Lung (tissue), 17 donors: ENCODE measurements at places on chromosomes 12 and 14. TPM values are rescaled to one million over a fixed set of nuclear protein-coding genes. Genes with fewer than 3 reads are reported as not detected.

The ADCY6 gene
- 33.4 TPM for total RNA-seq

The SLC22A17 gene
- 27.3 TPM for total RNA-seq

GRCh38 chr14:54447231-54447692 is 6.1 kb upstream of the CNIH1 start:
- DNase-seq = peak; percentile 19
- no peaks in the 10 kb centered on the region for H3K36me3 ChIP-seq
- H3K27me3 ChIP-seq = no peaks in the 10 kb centered on the region
- no peaks in the 10 kb centered on the region for H3K4me1 ChIP-seq
- H3K4me3 ChIP-seq = no peak overlapping the region

DNA sequence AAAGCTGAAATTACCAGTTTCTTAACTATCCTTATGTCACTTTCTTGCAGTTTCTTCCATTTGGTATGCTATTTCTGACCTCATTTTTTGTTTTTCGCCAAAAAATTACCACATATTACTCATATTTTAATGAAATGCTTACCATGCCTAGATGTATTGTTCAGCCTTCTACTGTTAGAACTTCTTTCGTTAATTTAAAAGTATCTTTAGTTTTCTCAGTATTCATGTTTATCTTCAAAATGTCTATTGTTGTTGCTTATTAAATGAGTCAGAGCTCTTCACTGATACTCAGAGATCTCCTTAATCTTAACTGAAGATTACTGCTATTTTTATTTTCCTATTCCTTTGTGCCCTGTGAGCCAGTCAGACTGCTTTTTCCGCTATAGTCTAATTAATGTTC is 20.5 kb downstream of the RAP1B start:
- H3K27me3 ChIP-seq = no peaks in the 10 kb centered on the region
- DNase-seq = no peak
- H3K36me3 ChIP-seq = peaks cover 5% of the 10 kb centered on the region
- no peak overlapping the region for H3K4me3 ChIP-seq
- H3K4me1 ChIP-seq = no peaks in the 10 kb centered on the region

- no peaks in the 10 kb centered on the region for H3K36me3 ChIP-seq
- peaks cover 5% of the 10 kb centered on the region for H3K4me1 ChIP-seq
Measured at GRCh38 chr12:56541631-56542030, 20.0 kb downstream of the RBMS2 start.

- no peak for DNase-seq
- no peak overlapping the region for H3K27ac ChIP-seq
- no peaks in the 10 kb centered on the region for H3K4me1 ChIP-seq
- no peaks in the 10 kb centered on the region for H3K27me3 ChIP-seq
- no peak overlapping the region for H3K4me3 ChIP-seq
- H3K36me3 ChIP-seq = no peaks in the 10 kb centered on the region
Measured at GRCh38 chr12:79381248-79382208, 309.2 kb downstream of the PAWR start.

DNA sequence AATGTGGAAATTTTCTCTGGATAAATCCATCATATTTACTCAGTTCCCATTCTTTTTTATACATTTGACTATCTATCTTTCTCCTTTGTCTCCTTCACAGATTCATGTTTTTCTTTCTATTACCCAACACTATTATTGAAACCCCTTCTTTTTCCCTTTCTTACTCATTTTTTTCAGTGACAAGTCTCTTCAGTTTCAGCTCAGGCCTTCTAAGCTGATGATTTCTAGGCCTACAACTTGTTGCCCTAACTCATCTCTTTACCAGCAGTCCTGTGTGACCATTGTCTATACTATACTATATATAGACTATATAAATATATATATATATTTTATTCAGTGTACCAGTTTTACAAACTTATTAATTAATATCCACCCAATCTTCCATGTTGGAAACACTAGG is 31.8 kb downstream of the SLC16A7 start:
- no peak for DNase-seq
- peaks cover 6% of the 10 kb centered on the region for H3K4me1 ChIP-seq
- no peak overlapping the region for H3K27ac ChIP-seq
- H3K27me3 ChIP-seq = no peaks in the 10 kb centered on the region
- no peaks in the 10 kb centered on the region for H3K36me3 ChIP-seq

DNA sequence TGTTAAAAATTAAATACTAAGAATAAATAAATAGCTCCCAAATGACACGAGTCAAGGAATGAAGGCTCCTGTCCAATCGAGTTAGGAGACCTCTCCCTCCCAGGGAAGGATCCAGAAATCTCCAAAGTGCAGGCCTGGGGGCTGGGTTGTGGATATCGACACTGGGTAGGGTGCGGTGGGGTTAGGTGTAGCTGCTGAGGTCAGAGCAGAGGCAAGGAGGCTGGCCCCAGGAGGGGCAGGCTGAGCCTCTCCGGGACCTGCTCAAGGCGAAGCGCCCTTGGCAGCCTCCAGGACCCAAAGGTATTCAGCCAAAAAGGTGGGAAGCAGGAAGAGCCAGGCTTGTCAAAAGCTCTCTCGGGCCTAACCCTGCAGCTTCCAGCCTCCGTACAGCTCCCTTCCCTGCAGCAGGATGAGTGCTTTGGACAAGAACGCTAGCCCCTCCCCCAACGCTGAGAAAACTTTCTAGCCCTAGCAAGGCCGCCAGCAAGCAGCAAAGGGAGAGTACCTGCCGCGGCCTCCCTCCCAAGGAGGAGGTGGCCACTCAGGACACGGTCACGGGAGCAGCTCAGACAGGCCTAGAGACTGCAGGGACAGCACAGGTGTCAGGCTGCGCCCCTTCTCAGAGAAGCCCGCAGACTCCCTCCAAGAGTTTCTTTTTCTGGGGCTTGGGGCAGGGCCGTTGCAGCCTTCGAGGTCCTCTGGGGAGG is 3.7 kb upstream of the PNMA1 start:
- H3K36me3 ChIP-seq = peaks cover 34% of the 10 kb centered on the region
- H3K4me3 ChIP-seq = no peak overlapping the region
- DNase-seq = peak; percentile 91
- H3K4me1 ChIP-seq = peaks cover 13% of the 10 kb centered on the region
- H3K27me3 ChIP-seq = no peaks in the 10 kb centered on the region
- peak overlapping the region; percentile 48 for H3K27ac ChIP-seq

- H3K27me3 ChIP-seq = no peaks in the 10 kb centered on the region
- no peak overlapping the region for H3K4me3 ChIP-seq
- no peaks in the 10 kb centered on the region for H3K36me3 ChIP-seq
- H3K4me1 ChIP-seq = peaks cover 6% of the 10 kb centered on the region
- no peak for DNase-seq
Measured at GRCh38 chr12:94940771-94941170, 62.7 kb downstream of the NDUFA12 start.

- peaks cover 3% of the 10 kb centered on the region for H3K4me1 ChIP-seq
- no peaks in the 10 kb centered on the region for H3K36me3 ChIP-seq
- H3K4me3 ChIP-seq = peak within 1 kb of the TSS; percentile 73
- peaks cover 6% of the 10 kb centered on the region for H3K27me3 ChIP-seq
Measured at GRCh38 chr14:38255673-38256532, at the start of gene CLEC14A. CLEC14A (minus strand) TSS chr14:38256093; CDS start chr14:38256022, 71 bp downstream.
